ENCODE measurements at places on chromosomes 2 and 18.

GRCh38 chr2:210768329-210768910 lies 212.0 kb downstream of the CPS1 start:
- DNase-seq: no peak

DNA sequence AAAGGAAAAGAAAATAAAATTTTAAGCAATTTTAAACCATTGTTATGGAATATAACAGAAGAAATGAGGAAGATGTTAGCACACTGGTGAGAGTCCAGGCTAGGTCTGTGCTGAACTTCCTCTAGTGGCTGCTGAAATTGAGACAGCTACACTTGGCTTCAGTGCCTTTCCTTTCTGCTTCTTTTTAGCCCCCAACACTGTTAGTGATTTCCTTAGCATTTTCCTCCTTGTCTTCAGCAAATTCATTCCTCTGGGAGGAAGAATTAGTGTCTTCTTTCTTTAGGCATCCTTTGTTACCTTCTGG lies 47.6 kb downstream of the ITGAV start:
- no peak for DNase-seq

GRCh38 chr2:120317916-120318315 lies 28.0 kb upstream of the INHBB start:
- no peak for DNase-seq

GRCh38 chr2:183037553-183038340 lies 510 bp downstream of the NCKAP1 start:
- no peak for DNase-seq

DNA sequence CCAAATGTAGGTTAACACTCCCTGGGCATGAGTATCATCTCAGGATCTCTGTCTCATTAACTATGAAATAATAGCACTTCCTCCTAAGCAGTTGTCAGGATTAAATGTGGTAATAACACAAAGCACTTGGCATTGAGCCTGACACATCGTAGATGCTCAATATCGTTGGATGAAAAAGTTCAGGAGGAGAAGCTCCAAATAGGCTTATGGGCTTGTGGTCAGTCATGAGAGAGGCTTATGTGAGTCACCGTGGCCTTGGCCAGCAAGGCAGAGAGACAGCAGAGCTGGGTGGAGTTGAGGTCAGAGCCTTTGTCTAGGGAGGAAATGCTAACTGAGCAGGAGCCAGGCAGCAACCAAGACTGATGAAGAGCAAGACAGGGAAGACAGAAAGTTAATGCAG lies 68.3 kb upstream of the PPM1B start:
- no peak for DNase-seq

GRCh38 chr18:79950515-79951341 lies 725 bp downstream of the SLC66A2 start:
- peak; percentile 59 for DNase-seq

DNA sequence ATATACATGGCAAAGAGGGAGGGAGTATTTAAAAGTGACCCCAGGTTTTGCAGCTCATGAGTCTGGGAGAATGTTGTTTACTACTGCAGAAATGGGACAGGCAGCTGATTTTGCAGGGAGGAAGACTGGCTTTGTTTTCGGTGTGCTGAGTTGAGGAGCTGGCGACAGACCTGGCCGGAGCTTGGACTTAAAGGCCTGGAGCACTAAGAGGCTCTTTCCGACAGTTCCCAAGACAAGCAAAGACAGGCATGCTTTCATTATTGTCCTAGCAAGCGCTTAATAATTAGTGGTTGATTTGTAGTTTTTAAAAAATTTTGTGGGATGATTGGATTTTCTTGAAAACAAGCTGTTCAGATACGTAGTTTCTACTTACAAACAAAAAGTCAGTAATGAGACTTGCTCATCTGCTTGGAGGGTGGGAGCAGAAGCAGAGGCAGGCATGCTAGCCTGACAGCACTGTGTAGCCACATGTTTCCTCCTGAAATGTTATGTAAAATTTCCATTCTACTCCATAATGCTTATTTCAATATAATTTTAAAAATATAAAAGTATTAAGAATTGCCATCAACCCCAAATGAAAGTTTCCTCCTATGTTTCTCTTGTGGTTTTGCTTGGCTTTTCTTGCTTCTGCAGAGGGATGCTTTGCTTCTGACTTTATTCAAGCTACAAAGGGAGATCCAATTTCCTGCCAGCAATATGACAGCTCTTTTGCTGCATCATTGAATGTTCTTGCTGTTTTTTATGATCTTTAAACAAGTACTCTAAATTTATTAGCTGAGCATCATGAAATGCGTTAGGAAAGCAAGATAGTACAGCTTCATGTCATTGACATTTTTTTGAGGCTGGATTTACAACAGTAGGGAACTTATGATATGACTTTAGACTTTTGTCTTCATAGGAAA lies 75.8 kb downstream of the PHLPP1 start:
- peak; percentile 26 for DNase-seq
